ENCODE measurements at places on chromosomes 11 and 22.

- DNase-seq = no peak
Observed at GRCh38 chr11:104338186-104338585, 174.2 kb upstream of the PDGFD start.

DNA sequence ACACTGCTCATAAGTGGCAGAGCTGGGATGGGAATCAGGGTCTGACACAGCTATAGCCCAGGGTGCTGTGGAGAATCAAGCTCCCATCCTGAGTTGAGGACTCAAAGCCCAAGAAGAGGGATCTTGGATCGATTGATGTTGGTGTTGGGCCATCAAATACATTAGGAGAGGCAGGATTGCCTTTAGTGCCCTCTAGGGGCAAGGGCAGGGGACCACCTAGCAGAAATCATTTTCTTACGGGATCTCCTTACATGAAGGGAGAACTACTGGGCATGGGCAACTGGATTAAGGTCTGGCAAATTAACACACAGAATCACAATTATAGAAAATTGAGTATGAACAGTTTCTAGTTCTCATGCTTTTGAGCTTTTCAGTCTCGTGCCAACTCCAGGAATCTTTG is 24.9 kb upstream of the EMSY start:
- no peak for DNase-seq

DNA sequence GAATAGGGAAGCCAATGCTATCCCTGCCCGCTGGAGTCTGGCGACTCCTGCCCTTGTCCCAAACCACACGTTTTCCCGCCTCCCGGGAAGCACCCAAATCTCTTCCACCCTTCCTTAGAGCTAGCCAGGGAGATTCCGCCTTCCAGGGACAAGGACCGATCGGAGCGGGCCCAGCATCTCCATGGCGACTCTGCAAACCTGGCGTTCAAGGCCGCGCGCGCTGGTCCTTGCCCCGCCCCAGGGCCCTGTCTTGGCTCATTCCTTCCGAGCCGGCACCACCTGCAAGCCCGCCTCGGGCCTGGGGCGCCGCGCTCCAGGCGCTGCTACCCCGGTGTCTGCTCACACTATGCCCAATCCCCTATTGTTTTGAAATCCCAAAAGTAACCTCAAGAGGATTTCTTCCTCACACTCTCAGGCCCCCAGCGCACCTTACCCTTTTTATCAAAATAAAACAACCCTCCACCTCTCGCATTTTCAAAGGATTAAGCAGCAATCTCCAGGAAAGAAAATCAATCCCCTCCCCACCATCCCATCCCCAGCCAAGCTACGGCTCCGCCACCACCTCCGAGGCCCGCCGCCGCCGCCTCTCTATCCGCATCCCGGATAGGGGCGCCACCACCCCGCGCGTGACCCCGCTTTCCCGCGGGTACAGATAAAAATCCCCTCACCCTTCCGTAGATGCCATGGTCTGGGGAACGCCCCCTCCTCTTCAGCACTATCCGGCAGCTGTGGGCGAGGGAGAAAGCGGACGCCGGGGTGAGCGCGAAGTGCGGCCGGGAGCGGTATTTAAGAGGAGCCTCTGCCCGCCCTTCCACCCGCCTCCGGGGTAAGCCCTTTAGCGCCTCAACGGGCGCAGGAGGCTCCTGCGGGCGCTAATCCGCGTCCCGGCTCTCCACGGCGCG is 825 bp downstream of the SLC1A2 start:
- DNase-seq = no peak

DNA sequence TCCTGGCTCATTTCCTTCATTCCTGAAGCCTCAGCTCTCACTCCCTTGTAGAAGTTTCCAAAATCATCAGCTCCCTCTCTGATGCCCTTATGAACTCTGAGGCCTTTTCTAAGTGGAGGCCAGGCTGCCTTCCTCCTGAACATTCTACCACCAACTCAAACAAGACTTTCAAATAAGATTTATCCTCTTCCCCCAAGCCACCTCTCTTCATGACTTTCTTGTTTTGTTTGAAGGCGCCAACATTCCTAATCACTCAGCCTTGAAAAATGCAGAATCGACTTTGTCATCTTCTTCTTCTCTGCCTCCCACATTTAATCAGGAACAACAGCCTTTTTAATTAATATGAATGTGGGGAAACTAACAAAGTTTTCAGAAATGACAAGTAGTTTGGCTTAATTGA is 927.9 kb downstream of the OPCML start:
- DNase-seq = no peak

DNA sequence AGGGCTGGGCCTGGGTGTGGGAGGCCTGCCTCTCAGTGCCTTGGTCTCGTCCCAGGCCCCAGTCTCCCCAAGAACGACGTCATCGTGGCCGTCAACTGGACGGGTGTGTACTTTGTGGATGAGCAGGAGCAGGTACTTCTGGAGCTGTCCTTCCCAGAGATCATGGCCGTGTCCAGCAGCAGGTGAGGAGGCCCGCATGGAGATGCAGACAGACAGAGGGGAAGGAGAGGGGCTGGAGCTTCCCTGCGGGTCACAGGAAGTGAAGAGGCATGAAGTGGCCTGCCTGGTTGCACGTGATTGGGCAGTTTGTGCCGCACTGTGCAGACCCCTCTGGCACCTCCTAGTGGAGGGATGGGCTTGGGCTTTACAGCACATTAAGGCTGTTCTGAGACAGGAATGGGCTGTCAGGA is 70.4 kb downstream of the MYO7A start:
- DNase-seq = no peak

GRCh38 chr22:36405671-36406538 is 18.1 kb upstream of the MYH9 start:
- DNase-seq = peak; percentile 26

DNA sequence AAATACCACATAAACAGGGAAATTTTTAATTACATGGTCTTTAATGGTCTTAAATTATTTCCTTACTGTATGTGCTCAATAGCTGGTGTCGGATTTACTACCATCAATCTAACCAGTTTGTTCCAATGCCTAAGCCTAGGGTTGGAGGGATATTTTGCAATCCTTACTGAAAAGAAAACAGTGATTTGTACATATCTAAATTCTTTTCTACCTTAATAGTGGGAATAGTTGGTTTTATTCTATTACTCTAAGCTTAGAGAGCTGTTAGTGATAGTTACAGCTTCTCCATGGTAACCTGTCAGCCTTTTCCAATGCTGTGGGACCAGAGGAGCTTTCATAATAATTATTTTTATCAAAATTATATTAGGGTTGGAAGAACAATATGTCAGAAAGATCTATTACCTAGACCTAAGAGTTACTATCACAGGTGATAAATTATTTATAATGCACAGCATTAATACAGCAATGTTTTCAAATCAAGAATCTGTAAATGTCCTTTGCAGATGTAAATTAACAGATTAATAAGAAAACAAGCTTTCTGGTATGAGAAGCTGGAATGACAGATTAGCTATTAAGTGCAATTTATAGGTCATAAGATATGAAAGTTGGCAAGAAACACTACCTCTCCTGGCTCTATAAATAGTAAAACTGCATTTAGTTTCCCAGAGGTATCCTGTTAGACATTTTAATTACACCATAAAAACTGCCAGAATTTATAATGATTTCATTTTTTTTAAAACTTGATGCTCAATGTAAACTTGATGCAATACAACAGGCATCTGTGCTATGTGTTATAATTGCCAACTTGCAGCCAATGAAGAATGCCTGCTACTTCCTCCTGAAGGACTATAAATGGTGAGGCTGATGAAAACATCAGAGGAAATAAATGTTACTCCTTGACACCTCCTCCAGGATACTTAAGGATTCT is 262.0 kb upstream of the PITPNB start:
- no peak for DNase-seq

DNA sequence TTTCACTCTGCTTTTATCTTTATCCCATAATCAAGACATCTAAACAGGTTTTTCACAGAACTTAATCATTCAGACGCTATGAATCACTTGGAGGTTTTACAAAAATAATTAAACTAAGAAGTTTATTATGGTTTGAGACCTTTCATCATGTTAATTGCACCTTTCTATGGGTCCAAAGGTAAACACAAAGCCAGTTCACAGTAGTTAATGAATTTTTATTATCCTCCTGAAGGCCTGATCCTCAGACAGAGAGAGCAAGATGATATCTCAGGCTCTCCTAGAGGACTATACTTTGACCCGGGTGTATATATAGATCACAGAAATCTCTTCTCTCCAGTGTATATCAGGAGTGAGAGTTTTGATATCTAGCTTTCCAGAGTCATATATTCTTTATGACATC is 1044.3 kb upstream of the RAG2 start:
- no peak for DNase-seq

DNA sequence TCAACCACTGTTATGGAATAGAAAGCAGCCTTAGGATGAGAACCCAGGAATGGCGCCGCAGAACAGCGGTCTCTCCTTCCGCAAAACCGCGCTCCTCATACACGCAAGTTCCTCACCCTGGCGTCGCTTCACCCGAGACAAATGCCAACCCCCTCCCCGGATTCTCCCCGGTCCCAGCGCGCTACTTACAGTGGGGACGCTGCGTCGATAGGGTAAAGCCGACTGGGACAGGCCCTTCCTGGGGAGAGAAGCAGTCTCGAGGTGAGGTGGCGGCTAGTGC is 287 bp downstream of the RPS13 start:
- no peak for DNase-seq

DNA sequence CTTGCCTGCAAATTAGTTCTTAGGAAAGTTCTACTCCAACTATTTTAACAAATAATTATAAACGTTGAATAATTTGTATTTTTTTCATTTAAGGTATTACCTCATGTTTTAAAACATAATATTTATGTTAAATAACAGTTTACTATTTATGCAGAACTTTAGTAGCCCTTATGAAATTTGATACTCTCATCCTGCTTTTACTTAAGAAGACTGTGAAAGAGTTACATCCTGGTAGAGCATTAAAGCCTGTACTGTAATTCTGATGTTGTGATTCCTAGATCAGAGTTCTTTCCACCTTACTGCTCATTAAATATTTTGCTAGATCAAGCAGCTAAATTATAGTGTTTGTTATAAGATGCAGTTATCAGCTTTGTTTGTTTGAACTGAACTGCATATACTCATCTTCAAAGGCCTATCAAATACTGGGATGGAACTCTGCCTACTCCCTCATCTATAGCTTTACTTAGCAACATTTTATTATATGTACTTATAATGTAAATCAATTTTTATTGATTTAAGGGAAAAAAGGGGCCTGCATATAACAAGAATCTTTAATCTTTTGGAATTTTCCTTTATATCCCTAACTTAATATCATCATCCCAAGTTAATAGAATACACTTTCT is 304.2 kb downstream of the DYNC2H1 start:
- DNase-seq = no peak

DNA sequence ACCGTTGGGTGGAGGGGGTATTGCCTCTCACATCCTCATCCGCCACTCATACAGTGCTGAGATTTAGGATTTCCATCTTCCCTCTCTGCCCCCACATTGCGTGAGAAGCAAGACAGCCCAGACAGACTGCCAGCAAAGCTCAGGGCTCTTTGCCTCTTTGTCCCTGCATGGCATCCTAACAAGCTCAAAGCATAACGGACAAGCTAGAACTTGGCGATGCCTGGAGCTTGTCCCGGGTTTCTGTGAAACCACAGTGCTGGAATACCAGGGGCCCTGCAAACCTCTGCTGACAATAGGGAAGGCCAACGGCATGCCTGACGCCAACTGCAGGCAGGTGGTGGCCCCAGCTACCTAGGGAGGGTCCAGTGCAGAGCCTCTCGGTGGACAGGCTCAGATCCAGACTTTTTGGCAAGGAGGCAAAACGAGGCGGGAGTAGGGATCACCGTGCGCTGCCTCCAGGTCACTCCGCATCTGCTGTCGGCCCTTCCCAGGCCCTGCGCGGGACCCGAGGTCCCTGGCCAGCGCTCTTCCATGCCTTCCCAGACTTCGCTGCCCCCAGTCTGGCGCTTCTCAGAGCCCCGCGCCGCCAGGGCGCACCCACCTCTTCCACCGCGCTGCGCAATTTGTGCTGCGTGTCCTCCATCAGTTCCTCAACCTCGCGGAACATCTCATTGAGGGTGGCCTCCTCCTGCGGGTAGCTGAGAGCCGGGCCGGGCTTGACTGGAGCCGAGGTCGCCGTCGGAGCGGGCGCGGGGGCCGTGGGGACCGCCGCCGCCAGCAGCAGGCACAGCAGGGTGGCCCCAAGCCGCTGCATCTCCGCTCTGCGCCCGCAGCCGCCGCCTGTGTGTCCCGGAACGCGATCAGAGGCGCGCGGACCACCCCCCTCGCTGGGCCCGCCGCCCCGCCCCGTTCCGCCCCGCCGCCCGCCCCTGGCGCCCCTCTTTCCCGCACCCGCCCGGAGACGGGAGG is at the start of gene DKK3:
DKK3 (minus strand) TSS at position 858 of the 969 bp plus-strand sequence; CDS start at position 814, 44 bp downstream.
- no peak for DNase-seq

GRCh38 chr11:71311928-71312510 is 59.6 kb upstream of the SHANK2 start:
- DNase-seq = peak; percentile 2

GRCh38 chr11:114134870-114135269 is 75.4 kb downstream of the ZBTB16 start:
- DNase-seq = no peak

DNA sequence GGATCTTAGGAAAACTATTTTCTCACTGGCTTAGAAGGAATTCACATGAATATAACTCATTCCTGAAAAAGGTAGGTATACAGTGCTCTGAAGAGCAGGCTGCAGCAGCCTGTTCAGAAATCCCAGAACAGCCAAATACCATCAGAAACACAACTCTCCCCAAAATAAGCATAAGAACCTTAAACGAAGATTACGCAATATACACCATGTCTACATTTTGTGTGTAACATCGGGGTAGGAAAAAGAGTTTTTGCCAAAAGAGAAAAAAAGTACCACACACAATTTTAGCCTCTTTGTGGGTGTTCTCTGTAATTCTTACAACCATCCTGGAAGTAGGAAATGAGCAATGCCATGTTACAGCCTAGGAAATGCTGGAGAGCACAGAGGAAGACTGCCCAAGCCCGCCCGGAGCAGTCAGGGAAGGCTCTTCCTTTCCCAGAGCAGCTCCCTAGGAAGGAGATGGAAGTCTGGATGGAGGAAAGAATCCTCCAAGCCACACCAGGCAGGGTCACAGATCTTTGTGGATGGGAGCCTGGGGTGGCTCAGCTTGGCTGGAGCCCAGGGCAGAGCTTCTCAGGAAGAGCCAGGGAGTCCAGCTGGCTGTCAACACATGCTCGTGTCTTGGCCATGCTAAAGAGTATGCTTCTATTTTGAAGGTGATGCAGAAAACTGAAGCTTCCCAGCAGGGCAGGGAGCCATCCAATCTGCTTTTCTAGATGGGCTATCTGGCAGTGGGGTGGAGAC is 49.7 kb upstream of the ARFGAP3 start:
- DNase-seq = no peak

- no peak for DNase-seq
Observed at GRCh38 chr11:111324277-111324720, 26.0 kb downstream of the POU2AF3 start.
